D341Med (cell line): ENCODE measurements at places on chromosomes 5 and 9.

GRCh38 chr9:23783509-23783908, 42.5 kb downstream of the ELAVL2 start:
- DNase-seq, result no peak

DNA sequence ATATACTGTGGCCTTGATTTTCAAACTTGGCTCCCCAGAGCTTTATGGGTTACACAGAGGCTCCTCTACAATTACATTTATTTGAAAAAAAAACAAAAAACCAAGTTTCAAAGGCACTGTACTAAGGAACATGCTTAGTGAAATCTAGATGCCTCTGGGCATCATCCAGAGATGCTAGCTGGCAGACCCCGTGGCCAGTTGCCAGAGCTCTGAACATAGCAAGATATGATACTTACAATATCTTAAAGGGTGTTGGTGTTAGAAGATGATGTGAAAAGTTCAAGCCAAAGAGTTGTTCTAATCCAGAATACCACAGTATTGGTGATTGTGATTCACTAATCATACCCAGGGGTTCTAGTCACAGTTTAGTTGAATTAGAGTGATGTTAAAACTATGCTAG, 87.8 kb downstream of the JAK2 start:
- peak; percentile 12 for DNase-seq

- DNase-seq, result peak; percentile 48
Observed at GRCh38 chr9:125747765-125748445, 732 bp downstream of the PBX3 start.

- no peak for DNase-seq
Observed at GRCh38 chr5:134432174-134432573, 20.5 kb upstream of the CDKN2AIPNL start.

GRCh38 chr9:14349447-14350348, 35.8 kb upstream of the NFIB start:
- DNase-seq, result no peak

- no peak for DNase-seq
Observed at GRCh38 chr5:54390539-54391031, 64.9 kb upstream of the HSPB3 start.

DNA sequence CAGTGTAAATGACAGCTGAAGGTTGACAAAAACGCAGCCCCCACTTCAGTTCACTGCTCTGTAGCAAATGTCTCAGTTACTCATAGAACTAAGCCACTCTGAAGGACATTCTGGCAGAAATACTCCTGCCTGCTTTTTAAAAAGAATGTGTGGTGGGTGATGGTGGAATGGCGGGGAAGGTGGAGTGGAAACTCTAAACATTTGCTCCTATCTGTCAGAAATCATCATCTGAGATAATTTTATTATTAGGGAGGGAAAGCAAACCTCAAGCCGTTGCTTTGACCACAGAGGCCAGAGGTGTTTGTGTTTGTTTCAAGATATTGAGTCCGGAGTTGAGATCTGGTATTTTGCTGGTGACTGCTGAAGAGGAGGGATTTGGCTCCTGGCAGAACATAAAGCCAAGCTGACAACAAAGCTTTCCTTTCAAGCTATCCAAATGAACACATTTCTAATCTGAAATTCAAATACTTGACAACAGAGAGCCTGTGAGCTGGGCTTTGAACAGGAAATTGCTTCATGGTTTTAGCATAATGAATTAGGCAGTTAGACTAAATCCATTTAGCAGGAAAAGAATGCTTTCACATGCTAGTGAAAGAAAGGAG, 362.7 kb downstream of the CSNK1G3 start:
- DNase-seq, result no peak

DNA sequence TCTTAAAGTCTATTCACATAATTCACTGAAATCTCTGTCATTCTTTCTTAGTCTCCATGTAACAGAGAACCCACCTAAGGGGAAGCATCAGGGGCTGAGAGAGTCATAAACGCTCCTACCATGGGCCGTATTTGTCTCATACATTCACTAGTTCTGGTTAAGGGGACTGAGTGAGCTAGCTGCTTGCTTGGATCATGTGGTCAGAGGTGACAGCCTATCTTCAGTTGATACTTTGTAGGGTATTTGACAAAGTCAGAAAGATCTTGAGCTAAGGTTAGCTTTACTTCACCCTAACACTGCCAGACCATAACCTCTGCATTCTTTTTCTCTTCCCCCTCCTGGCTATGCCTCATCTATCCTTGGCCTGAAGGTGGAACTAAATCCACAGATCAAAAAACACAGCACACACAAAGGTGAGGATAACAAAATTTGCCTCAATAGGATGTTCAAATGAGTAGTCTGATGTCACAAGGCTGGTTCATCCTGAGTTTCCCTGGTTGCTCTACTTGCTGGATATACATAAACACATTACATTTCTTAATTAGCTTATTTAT, 66.5 kb downstream of the MARCHF3 start:
- no peak for DNase-seq

- no peak for DNase-seq
Observed at GRCh38 chr5:82713811-82714210, 363.4 kb downstream of the TMEM167A start.

DNA sequence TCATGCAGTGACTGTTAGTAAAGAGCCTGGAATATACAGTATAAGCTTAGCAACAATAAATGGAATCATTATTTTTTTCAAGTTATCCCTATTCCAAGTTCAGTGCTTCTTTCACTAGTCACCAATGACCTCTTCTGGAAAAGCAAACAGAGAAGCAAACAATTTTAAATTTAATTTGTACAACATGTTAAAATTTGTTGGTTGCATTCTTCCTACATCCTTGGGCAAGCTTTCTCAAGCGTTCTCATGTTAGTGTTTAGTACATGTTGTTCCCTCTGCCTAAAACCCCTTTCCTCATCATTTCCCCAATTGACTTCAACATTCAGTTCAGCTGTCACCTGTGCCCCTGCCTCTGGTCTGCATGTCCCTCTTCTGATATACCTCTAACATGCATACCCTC, 123.4 kb downstream of the SEC61B start:
- DNase-seq, result no peak

GRCh38 chr9:33264003-33264472, 470 bp downstream of the BAG1 start:
- peak; percentile 55 for DNase-seq

- no peak for DNase-seq
Observed at GRCh38 chr5:135642488-135642870, 63.7 kb upstream of the CXCL14 start.

DNA sequence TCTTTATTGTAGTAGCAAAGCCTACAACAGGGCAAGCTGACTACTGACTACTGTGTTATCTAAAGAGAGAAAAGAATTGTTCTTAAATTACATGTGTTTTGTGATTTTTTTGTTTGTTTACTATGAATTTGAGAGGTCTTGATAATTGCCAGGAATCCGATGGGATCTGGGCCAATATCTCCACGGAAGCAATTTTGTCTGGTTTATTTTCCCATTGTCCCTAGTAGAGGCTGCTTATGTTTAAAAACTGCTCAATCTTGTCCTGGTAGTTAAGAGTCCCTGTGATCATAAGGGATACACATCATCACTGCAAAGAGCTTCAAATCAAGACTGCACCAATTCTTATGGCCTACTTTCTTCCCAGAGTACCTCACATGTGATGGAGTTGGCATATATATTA, 94.4 kb downstream of the GLDC start:
- DNase-seq, result no peak

DNA sequence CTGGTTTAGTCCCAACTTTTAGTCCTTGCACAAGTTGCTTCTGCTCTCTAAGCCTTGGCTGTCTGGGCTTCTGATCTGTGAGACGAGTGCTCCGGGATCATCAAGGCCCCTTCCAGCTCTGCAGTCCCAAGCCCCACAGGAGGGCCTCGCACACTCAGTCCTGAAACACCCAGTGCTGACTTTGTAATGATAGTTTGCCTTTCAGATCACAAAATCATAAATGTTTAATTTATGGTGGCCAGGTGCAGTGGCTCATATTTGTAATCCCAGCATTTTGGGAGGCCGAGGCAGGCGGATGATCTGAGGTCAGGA, 95.9 kb upstream of the SLC25A48 start:
- DNase-seq, result no peak

- no peak for DNase-seq
Observed at GRCh38 chr5:155952486-155953089, 374.4 kb upstream of the SGCD start.

- DNase-seq, result no peak
Observed at GRCh38 chr5:148393390-148393741, 9.6 kb downstream of the FBXO38 start.

DNA sequence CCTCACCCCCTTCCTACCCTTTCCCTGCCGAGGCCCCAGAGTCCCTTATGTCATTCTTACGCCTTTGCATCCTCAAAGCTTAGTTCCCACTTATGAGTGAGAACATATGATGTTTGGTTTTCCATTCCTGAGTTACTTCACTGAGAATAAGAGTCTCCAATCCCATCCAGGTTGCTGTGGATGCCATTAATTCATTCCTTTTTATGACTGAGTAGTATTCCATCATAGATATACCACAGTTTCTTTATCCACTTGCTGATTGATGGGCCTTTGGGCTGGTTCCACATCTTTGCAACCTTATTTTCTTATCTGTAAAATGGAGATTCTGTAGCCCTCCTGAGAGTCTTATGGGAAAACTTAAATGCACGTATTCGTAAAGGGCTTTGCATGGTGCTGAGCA, 36.8 kb downstream of the CRB2 start:
- DNase-seq, result no peak
